Posterior cingulate gyrus (tissue), 11 donors: ENCODE measurements at places on chromosomes 5 and 9.

GRCh38 chr9:69260161-69260560, 64.9 kb upstream of the ENTREP1 start:
- DNase-seq = no peak

GRCh38 chr5:127813633-127814587, 110.7 kb downstream of the CCDC192 start:
- DNase-seq = no peak

DNA sequence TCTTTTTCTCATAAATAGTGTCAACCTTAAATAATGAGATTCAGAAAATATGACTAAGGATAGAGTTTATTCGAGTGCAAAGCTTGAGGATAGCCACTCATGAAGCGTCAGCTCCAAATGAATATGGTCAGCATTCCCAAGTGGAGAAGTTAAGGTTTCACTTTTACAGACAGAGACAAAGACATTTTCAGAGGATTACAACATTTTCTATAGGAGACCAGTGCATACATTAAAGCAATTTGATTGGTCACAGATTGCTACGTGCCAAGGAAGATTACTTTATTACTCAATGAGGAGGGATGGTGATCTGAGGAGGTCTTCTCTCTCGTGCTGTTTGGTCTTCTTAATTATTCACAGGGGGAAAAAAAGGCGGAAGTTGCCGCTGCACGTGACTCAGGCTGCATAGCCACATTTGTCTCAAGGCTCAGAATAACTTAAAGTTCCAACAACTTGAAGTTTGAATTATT, 60.1 kb upstream of the SPATA31C2 start:
- no peak for DNase-seq

DNA sequence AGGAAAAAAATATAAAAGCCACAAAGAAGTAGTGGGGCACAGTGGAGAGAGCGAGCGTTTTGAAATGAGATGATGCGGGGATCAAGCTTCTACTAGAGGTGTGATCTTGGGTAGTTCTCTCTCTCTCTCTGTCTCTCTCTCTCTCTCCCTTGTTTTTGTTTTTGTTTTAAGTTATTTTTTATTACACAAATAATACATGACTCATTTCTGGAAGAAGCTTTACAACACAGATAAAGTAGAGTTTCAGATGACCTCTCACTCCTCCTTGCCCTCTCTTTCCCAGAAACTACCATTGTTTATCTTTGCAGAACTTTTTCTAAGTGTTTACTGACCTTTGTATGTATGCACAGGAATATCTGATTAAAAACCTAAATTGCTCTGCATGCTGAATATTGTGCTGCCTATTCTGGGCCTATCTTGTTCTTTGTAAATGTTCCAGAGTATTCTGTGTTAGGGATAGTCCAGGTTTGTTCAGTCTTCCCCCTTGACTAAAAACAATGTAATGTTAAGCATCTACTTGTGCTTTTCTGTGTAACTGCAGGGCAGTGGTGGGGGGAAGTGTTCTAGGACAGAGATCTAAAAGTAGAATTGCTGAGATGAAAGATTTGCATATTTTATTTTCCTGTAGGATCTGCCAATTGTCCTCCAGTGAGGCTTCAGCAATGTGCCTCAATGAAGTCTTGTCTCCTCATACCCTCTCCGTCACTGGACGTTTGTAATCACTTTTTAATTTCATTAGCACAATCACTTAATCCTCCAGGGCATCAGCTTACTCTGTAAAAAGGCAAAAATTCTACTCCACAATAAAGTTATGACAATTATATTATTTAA, 52.0 kb downstream of the FYB1 start:
- DNase-seq = no peak

GRCh38 chr9:130465383-130466096, 20.8 kb downstream of the ASS1 start:
- no peak for DNase-seq

GRCh38 chr5:150782850-150783249, 4.3 kb downstream of the SMIM3 start:
- no peak for DNase-seq
